ENCODE measurements at places on chromosomes 13 and 19.

GRCh38 chr19:38223617-38224013 is 407 bp downstream of the DPF1 start:
- DNase-seq: no peak

DNA sequence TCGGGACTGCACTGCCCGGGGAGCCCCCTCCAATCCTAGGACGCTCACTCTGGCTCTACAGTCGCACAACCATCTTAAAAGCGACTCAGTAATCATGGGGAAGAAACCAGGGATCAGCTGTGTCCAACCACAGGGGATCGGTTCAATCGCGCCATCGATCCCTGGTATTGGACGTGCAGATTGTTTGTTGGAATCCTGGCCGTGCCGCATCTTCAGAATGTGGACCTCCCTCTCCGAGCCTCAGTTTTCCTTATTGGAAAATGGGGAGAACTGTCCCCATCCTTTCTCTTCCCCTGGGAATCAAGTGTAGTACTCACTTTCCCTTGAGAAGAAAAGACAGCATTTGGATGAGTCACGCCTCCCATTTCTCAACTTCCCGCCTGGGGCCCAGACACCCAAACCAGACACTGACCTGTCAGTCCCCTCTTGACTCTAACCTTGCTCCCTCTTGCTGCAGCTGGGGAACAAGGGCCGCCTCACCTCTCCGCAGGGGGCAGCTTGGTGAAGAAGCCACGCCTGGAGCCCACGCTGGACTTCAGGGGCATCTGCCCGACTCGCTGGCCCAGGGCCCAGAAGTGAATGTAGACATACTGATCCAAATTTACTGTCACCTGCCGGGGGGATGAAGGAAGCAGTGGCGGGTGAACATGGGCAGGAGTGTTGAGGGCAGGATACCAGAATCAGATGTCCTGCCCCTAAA is 17.6 kb downstream of the EMP3 start:
- DNase-seq: no peak

GRCh38 chr13:100789025-100789424 is 114.4 kb upstream of the TMTC4 start:
- DNase-seq: no peak

GRCh38 chr19:33040994-33041827 is 23.5 kb downstream of the RHPN2 start:
- DNase-seq: no peak

DNA sequence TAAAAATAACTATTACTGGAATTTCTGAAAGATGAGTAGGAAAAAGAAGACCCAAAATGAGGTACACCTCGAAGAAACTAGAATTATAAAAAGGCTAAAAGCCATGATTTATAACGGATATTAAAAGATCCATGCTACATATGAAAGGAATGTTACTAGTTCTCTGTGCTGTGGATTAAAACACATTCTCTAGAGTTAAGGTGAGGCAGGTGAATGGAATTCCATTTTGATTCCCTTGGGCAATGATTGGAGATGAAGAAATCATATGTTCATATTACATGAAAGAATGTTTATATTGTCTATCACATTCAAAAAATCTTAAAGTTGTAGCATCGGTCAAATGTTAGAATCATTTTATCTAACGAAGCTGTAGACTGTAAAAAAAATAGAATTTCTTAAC is 783.7 kb downstream of the PCDH9 start:
- no peak for DNase-seq

- DNase-seq: peak; percentile 87
These were observed 13.7 kb upstream of the CREB3L3 start for GRCh38 chr19:4139614-4140236.

DNA sequence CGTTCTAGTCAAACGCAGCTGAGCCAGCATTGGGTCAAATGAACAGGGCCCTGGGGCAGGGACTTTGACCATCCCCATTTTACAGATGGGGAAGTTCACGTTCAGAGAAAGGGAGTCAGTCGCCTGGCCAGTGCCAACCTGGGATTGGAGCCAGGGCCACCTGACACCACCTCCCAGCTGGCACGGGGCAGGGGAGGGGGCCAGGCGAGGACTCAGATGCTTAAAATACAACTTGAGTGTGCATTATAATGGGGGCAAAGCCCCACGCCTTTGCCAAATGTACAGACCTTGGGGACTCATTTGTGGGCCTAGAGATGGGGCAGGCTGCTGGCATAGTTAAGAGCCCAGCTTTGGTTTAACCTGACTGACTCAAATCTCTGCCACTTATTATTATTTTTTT is 14.6 kb downstream of the PRR12 start:
- no peak for DNase-seq

- peak; percentile 58 for DNase-seq
These were observed 770 bp downstream of the HNRNPM start for GRCh38 chr19:8445488-8446001.

- DNase-seq: no peak
These were observed 28.1 kb downstream of the CPT1C start for GRCh38 chr19:49718991-49719390.

GRCh38 chr13:113630296-113630695 is 27.7 kb downstream of the ATP4B start:
- no peak for DNase-seq

- DNase-seq: peak; percentile 94
These were observed 2.4 kb upstream of the SSBP4 start for GRCh38 chr19:18416778-18417249.

GRCh38 chr13:73832128-73832588 is 302.0 kb downstream of the KLF12 start:
- no peak for DNase-seq

GRCh38 chr19:47485210-47485609 is 1.2 kb upstream of the KPTN start:
- no peak for DNase-seq

DNA sequence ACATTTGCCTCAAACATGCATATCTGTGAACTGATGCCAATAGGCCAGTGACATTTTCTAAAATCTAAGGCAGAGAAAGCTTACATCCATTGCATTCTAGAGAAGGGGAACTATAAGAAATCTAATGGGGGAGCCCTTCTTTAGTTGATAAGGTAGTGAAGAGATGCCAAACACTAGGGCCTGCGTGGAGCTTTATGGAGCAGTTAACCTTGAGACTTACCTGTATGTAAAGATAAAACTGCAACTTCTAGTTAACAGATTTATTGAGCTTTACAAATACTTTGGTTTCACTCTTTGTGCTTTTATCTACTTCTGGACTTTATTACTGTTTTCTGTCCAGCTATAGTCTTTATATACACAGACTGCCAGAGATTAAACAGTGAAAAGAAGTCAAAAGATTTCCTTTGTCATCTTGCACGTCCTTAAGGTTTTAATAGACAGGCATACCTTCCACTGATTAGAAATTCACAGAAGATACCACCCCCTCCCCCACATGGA is 457.6 kb downstream of the KLF12 start:
- no peak for DNase-seq

DNA sequence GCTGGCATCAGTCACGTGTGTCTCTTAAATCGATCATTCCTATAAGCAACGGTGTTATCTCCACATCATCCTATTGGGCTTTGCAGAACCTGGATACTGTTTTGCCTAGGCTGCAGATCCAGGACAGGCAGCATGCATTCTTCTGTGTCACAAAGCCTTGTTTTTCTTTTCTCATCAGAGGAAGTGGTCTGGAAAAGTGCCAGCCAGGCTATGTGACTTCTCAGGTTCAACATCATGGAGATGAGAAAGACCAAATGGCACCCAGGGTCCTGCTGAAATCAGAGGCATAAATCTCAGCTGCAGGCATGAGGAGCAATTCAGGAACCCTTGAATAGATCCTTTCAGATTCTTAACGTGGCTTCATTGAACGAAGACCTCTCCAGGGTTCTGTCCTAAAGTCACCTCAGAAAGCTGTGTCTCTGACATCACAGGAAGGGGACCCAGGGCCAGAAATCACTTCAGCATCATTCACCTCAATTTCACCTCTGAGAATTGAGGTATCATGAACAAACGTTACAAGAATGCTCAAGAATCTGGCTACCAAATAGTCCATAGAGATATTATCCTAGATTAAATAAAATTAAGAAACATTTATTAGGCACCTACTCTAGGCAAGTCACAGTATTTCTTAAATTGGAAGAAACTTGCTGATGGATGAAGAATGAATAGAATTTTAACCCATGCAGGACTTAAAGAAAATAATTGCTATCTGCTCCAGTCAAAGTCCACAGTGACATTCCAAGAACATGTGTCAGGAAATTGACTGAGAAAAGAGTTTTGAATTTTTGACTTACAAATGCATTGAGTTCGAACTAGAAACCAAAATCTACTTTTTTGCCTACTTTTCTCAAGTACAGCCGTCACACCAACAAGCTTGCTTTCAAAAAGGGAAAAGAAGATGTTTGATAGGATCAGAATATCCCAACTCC is 124.1 kb downstream of the COG6 start:
- no peak for DNase-seq

DNA sequence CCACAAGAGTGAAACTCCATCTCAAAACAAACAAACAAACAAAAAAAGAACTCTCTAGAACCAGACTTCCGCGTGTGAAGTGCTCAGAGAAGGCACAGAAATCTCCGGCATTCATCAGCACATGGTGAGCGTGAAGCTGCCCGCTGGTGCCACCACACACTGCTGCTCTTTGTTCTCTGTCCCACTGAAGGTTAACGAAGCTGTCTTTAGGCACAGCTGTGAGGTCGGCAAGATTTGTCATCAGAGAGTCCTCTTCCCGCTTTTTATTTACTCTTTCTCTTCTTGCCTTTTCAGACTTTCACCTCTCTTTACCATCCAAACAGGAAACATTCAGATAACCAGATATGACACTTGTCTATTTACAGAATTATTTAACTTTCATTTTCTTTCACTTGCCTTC is 115.2 kb upstream of the ARGLU1 start:
- DNase-seq: no peak
